CD4-positive, alpha-beta T cell treated with Interleukin-10 for 1 hour (primary cell): ENCODE measurements at places on chromosomes 4 and X.

DNA sequence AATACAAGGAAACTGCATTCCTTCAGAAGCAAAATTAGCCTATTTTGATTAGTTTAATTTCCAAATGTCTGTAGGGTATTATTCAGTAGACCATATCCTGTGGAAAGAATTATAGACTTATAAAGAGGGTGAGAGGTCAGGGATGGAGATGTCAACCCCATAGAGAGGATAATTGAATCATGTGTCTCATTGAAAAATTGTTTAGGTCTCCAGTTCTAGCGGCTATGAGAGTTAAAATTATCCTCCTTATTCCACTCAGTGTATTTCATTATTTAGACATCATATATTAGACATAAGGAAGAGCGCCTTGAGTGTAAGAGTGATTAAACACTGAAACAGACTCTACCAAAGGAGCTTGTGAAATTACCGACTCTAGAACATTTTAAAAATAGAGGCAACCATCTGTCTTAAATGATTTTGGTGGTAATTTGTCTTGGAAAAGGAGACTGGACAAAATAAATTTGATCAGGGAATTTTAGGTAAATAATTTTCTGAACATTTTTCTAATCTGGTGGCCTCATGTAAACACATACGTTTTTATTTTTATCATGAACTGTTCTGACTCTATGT, 654.4 kb upstream of the TENM3 start:
- no peak for DNase-seq

DNA sequence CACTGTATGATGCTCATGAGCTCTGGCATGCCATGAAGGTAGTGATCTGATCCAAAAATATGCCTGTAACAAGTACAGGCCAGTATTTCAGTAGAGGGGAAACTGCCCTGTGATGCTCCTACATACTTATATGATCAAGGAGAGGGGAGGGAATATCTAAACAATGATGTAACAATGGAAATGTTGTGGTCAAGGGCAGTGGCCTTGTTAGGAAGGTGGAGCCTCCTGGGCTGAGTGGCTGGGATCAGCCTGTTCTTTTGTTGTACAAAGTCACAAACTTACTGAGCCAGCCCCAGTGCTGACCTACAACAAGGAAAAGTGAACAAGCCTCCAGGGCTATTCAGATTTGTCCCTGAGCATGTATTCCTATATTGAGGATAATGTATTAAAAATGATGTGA, 70.3 kb downstream of the ANXA10 start:
- DNase-seq, result no peak

- DNase-seq, result no peak
Observed at GRCh38 chrX:20432048-20432447, 165.3 kb upstream of the RPS6KA3 start.

DNA sequence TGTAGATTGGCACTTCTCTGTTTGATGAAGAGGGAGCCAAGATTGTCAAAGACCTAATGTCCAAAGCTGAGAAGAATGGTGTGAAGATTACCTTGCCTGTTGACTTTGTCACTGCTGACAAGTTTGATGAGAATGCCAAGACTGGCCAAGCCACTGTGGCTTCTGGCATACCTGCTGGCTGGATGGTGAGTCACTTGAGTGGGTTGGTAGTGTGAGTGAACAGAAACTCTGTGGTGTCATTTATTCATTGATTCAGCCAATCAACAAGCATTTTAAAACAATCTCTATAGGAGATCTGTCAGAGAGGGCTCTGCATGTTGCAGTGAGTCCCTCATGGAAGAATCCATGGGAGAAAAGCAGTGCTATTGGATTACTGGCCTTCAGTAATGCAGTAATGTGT, 16.3 kb downstream of the TAF9B start:
- no peak for DNase-seq
